ENCODE measurements at places on chromosomes 5 and 9.

DNA sequence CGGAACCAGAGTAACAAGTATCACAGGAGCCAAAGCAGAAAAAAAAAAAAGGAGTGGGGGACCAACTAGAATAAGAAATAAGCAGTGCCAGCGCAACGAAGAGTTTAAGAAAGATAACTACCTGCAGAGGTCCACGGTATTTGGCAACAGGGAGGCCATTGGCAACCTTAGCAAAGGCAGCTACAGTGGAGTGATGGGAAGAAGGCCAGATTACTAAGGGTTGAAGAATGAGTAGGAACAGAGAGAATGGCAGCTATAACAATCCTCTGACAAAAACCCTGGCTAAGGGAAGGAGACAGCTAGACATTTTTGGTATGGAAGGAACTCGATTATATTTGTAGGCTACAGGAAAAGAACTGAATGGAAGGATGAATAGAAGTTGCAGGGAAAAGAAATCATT lies 93.4 kb upstream of the DMAC1 start:
- no peak for DNase-seq

DNA sequence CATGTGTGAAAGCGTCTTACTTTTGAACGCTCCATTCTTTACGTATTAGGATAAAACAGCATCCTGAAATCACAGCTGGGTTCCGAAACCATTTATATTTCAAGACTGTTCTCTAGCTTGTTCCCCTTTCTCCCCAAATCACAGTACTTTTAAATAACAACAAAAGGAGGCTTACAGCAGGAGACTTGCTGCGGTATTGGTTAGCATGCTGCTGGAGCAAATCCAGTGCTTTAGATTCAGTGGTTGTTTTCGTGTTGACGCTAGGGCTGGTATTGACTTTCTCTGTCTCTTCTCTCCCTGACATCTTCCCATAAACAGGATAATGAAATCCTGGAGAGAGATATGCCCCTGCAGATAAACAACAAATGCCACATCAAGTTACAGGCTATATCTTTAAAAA lies 103.1 kb downstream of the ZNF608 start:
- DNase-seq = no peak

GRCh38 chr5:157382996-157383800 lies 76.8 kb upstream of the NIPAL4 start:
- DNase-seq = no peak

- DNase-seq = no peak
Measured at GRCh38 chr5:34620185-34620584, 35.9 kb upstream of the RAI14 start.

DNA sequence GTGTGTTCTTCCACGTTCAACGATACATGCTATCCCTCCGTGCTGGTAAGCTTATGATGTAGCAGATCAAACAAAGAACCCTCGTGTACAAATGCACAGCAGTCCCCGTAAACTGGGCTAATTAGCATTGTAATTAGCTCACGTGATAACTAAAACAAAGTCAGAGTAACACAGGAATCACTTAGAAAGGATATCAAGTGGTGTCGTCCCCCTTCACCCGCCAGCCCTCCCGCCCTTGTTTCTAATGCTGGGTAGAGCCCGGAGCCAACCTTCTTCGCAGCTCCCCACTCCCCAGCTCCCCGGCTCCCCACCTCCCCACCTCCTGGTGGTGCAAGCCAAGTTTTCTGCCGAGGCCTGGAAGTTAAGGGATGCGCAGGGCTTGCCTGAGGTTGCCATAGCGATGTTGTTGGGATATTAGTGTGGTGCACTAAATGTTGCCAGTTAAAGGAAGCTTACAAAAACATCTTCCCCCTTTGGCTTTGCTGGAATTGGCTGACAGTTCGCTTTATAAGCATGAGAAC lies 357.9 kb upstream of the CCNH start:
- DNase-seq = peak; percentile 41

DNA sequence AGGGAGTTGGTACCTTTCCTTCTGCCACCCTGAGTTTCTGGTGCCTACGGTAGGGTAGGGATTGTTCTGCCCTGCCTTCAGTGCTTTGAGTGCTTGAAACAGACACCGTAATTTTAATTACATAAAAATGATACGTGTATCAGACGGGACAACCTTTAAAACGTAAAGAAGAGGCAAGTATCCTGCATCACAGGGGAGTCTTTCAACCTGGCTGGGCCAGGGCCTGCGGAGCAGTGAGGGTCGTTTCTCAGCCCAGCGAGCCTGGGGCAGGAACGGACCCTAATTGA lies 483 bp upstream of the DAB2IP start:
- DNase-seq = no peak

DNA sequence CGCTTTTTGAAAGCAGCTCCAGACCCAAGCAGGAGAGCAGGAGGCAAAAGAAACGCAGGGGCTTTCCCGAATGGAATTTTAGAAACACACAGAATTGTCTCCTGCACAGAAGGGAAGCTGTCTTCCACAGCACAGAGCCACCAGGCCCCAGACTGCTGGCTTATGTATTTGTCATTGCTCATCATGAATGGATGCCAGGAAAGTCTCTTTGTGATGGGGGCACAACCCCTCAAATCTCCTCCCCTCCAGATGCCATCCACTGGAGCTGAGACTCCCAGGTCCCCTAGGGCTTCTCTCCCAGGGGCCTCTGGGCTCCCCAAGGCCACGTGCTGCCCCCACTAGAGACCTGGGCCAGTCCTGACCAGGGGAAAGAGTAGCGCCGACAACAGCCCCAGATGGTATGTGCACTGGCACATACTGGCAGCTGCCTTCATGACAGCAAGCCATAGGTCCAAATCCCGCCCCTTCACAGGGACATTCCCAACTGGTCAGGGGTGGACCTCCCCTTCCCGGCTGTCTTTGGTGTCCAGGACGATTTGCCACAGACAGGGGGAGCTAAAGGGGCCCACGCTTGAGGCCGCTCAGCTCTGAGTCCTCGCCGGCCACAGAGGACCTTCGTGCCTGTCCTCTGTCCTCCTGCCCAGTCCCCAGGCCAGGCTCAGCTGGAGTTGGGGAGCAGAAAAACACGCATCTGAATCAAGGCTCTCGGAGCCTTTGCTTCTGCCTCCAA lies 127.8 kb downstream of the KCNIP1 start:
- DNase-seq = no peak

GRCh38 chr5:9090381-9091026 lies 455.4 kb downstream of the SEMA5A start:
- DNase-seq = no peak

DNA sequence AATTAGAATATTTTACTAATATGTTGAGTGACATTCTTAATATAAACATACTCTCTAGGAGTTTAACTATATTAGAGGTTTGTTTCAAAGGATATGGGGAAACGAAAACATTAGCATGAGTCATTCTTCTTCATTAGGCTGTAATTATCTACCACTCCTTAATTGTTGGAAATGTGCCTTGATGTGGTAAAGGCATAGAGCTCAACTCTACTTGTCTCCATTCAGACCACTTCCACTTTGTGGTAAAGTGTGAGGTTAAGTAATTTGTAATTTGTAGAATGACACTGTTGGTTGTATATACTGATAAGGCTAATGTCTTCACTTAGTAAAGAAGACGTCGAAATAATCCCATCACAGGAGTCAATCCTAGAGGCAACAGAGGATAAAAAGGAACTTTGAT lies 58.1 kb downstream of the HAPLN1 start:
- no peak for DNase-seq

- no peak for DNase-seq
Measured at GRCh38 chr5:146222005-146222404, 18.6 kb downstream of the RBM27 start.

DNA sequence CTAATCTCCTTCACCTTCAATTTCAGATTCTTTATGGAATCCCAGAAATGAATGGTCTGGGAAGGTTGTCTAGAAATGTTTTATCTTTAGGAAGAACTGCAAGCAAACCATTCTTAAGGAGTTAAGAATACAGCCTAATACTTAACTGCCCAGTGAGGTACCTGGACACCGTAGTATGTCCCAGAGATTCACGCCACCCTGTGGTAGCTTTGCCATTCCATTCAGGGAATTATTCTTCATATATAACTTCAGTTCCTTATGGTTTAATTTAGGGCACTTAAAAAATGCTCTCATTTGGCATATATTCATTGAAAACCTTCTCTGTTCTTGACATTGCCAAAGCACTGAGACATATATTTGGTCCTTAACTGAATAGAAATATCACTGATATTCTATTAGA lies 49.7 kb downstream of the ACTBL2 start:
- no peak for DNase-seq

DNA sequence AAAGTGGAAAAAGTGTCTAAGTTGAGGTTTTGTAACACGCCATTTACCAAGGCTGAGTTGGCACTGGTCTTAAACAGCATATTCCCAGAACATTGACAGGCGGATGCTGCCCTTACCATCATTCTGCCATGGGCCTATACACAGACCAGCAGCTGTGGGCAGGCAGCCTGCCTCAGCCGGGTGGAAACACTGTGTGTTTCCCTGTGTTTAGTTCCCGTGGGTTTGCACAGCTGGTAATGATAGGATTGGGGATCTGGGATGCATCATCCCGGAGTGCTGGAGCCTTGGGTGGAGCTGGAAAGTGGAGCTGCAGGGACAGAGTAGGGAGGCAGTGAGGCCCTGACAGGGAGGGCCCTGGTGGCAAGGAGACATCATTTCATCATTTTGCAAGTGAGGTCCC lies 5.5 kb upstream of the FGD3 start:
- no peak for DNase-seq

GRCh38 chr9:89996116-89996515 lies 391.3 kb downstream of the GADD45G start:
- no peak for DNase-seq

DNA sequence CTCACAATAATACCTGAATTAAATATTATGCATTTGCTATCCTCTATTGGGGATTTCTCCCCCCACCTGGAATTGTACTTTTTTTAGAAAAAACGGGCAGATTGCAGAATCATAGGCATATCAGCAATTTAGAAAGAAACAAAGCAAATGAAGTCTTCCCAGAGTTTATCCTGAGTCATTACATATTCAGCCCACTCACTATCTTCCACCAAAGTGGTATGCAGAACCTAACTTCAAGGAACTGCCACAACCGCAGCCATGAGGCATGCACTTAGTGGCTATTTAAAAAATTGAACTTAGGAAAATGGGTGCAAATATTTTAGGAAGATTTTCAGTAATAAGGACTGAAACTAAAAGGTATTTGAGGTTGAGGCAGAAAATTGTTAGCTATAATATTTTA lies 48.6 kb downstream of the UBAP1 start:
- no peak for DNase-seq

- DNase-seq = no peak
Measured at GRCh38 chr5:92637247-92637646, 943.8 kb downstream of the NR2F1-AS1 start.

DNA sequence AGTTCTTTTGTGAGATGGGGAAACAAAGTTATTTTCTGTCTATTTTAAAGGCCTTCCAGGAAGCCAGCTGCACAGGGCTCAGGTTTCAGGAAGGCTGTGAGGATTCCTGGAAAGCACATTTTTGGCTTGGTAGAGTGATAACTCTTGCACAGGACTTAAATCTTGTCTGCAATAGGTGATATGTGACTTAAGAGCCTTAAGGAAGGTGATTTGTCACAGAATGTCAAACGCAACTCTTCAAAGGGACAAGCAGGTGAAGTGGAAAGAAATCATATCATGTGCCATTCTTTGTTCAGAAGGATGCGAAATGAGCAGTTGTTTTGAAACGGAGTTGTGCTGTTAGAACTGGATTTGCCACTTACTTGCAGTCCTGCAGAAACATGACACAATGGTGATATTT lies 459.3 kb downstream of the MAT2B start:
- no peak for DNase-seq

DNA sequence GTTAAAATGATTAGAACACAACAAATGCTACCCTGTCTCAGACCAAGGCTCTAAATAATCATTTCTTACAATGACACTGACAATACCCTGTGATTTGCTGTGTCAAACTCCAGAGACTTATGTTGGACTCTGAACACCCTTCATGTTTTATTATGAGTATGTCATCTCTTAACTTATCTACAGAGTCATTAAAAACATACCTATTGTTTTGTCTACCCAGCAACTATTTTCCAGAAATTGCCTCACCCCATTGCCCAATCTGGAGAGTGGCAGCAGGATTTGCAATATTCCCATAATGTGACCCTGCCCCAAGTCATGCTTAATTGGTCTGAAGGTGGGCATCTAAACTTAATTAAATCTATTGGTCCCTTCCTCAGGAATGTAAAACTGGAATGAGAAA lies 23.0 kb upstream of the KIF2A start:
- no peak for DNase-seq

- no peak for DNase-seq
Measured at GRCh38 chr9:77830618-77831285, 182.6 kb upstream of the GNA14 start.

GRCh38 chr9:3692606-3693005 lies 166.8 kb upstream of the RFX3 start:
- no peak for DNase-seq

DNA sequence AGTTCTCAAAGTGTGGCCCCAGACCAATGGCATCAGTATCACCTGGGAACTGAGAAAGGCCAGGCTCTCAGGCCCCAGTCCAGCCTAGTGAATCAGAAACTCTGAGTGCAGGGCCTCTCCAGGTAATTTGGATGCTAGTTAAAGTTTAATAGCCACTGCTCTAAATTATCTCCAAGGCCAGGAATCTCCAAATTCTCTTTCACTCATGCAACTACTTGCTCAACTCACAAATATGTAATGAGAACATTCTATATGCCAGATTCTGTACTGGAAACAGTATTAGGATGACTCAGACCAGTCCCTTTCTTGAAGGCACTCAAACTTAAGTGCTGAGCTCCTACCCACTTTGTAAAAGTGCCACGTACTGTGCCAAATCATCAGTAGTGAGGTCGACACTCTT lies 84.6 kb downstream of the PAPPA start:
- no peak for DNase-seq

DNA sequence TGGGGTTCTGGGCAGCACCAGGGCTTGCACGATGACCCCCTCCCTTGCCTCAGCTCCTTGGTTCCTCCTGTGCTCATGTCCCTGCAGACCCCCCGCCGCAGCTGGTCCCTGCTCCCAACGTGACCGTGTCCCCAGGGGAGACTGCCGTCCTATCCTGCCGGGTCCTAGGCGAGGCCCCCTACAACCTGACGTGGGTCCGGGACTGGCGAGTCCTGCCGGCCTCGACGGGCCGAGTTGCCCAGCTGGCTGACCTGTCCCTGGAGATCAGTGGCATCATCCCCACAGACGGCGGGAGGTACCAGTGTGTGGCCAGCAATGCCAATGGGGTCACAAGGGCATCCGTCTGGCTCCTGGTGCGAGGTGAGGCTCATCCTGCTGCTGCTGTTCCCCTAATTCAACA lies 39.1 kb downstream of the HMCN2 start:
- no peak for DNase-seq

- DNase-seq = no peak
Measured at GRCh38 chr5:83856881-83857280, 136.2 kb upstream of the HAPLN1 start.

DNA sequence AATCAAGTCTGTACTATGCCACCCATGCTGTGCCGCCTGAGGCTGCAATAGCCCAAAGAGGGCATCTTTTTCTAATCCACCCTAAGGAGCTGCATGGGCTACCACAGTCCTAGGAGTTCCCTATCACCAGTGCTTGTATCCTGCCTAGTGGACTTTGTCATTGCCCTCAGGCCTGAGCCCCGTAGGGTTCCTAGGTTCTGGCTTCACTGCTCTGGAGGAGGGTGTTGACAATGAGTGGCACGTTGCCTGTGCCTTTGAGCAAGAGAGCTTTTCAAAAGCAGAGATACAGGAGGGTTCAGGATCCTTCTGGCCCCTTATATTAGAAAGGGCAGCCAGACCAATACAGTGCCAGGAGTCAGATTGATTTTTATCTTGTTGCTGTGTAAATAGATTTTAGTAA lies 93.0 kb downstream of the PRDM6 start:
- DNase-seq = no peak

GRCh38 chr9:84466580-84467285 lies 126.2 kb upstream of the SLC28A3 start:
- no peak for DNase-seq

Measured in head of caudate nucleus (tissue), 42 donors.